ENCODE measurements at places on chromosomes 5 and 9.
A peak's percentile ranks its signal among the peaks of the same experiment; 100 is the strongest.

GRCh38 chr5:78912085-78912771 is 72.9 kb downstream of the ARSB start:
- DNase-seq: no peak

GRCh38 chr5:155729684-155730059 is 597.3 kb upstream of the SGCD start:
- no peak for DNase-seq

GRCh38 chr9:13963005-13963653 is 350.8 kb downstream of the NFIB start:
- no peak for DNase-seq

GRCh38 chr9:132998831-132999635 is 20.5 kb downstream of the GFI1B start:
- DNase-seq: no peak

DNA sequence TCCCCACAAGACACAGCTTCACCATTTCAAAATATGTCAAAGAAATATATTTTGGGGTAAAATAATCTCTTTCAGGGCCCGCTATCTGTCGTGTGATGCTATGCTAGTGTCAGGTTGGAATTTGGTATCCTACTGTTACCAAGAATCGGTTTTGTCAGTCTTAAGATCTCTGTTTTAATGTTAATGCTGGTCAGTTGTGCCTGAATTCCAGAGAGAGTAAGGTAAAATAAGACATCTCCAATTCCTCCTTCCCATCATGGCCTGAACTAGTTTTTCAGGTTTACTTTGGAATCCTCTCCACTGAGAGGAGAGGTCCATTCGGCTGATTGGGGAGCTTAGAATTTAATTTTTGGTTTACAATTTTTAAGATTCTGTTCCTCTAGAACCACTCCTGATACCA is 10.4 kb upstream of the BTF3 start:
- no peak for DNase-seq

- no peak for DNase-seq
These were observed 20.9 kb downstream of the WHRN start for GRCh38 chr9:114484215-114484853.

DNA sequence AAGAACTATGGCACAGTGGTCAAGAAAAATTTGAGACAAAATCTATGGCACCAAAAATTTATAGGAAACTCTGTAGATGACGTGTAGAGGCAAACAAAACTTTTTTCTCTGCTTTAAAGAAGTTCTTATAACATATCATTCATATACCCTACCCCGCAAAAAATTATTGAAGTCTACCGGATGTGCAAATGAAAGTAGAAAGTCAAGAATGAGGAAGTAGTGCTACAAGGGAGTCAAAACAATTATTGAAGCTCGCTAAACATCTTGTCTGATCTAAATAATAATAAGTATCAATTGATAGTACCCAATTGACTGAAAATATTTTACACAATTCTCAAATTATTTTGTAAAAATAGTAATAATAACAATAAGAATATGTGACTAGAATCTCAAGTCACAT is 398.5 kb downstream of the TAF11L14 start:
- DNase-seq: no peak

DNA sequence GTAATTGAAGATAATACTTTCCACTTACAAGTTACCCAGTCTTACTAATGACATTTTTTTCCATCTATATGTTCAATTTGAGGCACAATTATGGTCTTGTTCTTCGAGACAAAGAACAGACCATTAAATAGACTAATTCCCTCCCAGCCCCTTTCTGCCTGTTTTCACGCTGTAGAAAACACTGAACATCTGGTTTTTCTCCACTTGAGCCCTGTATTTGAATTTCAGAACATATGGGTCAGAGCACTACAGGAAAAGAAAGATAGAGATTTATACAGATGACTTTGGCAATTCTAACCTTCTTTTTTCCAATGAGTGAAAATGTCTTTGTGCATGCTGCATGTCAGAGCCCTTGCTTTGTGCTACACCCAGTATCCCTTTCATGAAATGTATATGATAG is 506.9 kb downstream of the LRRC70 start:
- no peak for DNase-seq

- no peak for DNase-seq
These were observed 30.6 kb upstream of the MVB12B start for GRCh38 chr9:126295936-126296600.

- no peak for DNase-seq
These were observed 227.3 kb upstream of the ITGA1 start for GRCh38 chr5:52560366-52560765.

DNA sequence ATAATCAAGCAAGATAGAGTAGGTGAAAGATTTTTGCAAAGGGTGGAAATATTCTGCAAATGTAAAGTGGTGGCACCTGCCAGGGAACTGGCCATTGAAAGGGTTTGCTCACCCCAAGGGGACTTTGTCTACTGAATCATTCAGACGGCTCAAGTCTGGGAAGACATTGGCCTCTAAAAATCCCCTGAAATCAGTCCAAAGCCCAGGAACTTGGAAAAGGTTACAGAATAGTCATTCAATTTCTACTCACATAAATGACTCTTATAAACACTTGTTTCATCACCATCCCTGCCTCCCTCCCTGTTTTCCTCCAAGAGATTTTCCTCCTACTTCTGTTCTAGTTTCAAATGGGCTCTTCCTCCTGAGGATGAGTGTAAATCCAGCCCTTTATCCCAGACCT is 28.5 kb downstream of the ZNF366 start:
- DNase-seq: no peak

- DNase-seq: peak; percentile 44
These were observed 789 bp downstream of the ACER2 start for GRCh38 chr9:19409401-19410194.

DNA sequence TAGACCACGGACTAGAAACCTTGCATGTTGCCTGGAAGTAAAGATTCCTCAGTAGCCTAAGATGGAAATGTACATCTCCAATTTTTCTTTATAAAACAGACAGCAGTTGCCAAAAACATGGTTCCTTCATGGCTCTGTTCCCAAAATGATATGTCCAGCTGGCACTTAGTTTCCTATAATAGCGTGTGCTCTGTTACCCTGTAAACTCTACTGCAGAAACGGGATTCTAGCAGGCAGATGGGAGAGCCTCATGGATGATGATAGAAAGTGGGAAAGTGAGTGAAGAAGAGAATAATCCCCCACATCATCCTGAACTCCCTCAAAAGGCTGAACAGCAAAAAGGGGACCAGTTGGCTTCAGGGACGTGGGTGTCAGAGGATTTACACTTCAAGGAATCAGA is 118.2 kb downstream of the FRMD3 start:
- DNase-seq: no peak

GRCh38 chr5:160342413-160342941 is 27.9 kb downstream of the C1QTNF2 start:
- DNase-seq: peak; percentile 30

DNA sequence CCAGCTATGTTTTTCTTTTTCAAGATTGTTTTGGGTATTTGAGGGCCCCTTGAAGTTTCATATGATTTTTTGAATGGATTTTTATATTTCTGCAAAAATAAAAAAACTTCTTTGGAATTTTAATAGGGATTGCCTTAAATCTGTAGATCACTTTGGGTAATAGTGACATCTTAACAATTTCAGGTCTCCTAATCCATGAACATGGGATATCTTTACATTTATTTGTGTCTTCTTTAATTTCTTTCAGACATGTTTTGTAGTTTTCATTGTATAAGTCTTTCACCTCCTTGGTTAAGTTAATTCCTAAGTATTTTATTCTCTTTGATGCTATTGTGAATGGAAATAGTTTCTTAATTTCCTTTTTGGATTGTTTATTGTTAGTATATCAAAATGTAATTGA is 79.1 kb downstream of the PPIC start:
- DNase-seq: no peak

DNA sequence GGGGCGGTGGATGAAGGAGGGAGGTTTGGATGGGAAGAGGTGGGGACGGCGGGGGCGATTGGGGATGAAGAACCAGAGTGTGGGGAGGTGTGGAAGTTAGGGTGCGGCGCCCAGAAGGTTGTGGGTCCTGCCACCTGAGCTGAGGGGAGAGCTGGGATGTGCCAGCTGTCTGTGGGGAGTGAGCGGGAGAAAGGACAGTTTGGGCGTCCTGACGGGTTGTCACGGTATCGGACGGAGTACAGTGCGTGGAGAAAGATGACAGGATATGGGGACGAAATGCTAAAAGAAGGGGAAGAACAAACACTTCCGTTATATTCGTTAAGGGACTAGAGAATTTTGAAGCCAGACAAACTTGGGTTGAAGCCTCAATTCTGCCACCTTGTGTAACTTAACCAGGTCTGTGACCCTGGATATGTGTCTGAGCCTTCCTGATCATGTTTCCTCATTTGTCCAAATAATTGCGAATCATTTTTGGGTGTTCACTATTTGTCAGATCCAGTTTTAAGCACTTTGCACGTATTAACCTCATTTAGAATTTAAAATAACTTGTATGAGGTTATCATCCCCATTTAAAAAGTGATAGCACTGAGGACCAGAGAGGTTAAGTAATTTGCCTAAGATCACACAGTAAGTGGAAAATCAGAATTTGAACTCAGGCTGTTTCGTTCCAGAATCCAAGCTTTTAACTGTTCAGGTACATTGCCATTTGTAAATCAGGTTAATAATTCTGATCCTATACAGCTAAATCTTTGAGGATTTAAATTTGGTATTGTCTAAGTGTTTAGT is 689 bp downstream of the CNTRL start:
- DNase-seq: no peak

DNA sequence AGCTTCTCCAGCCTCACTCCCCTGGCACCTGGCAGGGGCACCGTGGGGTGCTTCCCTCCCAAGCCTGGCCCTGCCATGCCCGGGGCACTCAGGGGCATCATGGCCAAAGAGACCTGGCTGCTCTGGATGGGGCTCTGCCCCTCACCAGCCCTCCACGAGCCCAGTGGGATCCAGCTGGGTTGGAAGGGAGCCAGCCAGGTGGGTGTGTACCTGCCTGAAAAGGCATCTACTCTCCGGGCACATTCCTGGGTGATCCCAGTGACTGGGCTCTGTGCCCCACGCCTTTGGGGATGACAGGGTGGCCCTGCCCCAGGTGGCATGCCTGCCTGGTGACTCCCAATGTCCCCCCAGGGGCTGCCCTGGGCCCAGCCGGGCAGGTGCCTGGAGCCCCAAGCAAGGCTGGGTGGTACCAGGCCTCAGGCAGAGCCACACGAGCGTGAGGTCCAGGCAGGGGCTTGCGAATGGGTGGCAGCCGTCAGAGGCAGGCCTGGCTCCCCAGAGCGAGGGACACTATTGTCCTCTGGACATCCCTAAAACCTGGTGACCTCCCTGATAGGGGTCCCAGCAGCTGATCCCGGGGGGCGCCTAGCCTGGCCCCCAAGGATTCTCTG is 777 bp downstream of the GPSM1 start:
- no peak for DNase-seq

- DNase-seq: no peak
These were observed 173.8 kb downstream of the COL23A1 start for GRCh38 chr5:178416206-178416882.

DNA sequence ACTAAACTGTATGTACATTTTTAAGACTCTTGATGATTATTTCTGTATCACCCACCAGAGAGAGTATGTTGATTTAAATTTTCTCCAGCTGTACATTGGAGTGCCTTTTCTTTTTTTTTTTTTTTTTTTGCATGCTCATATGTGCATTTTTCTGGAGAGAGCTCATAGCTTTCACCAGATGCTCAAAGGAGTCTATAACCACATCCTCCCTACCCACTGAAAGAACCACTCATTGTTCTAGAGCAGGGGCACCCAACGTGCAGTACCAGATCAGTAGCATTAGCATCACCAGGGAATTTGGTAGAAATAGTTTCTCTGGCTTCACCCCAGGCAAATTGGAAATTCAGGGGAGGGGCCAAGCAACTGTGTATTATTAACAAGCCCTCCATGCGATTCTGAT is 53.9 kb upstream of the TMEM171 start:
- DNase-seq: no peak

DNA sequence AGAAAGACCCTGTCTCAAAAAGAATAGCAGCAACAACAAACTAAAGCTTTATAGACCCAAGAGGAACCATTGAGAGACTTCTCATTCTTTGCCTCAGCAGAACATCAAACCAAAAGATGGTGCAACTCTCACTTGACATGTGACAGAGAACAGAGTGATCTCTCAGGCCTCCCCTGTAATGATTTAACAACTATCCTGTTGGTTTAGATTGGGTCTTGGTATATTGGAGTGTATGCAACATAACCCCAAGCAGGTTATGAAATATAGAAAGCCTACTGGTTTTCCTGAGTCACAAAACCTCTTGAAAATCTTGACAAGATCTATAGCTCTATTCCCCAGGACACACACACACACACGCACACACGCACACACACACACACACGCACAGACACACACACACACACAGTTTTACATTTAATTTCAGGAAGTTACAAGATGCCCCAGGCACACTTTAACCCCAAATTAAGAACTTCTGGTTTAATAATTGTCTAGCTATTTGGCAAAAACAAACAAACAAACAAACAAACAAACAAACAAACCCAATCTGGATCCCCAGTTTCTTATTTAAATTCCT is 6.5 kb upstream of the FGF1 start:
- DNase-seq: no peak

DNA sequence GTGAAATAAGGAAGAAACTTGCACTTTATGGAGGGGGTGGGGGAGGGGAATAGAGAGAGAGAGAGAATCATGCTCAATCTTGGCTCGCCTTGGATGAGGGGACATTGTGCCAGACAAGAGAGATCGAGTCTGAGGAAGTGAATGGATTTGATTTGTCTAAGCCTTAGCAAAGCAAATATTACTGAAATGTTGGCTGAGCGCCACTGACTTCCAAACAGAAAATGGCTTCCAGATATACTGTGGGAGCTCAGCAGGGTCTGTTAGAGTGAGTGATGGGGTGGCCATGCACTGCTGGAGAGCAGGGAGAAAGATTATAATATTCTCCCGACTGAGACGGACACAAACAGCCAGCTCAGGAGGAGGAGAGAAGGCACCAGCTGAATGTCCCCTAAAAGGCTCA is 34.5 kb downstream of the BRINP1 start:
- no peak for DNase-seq

DNA sequence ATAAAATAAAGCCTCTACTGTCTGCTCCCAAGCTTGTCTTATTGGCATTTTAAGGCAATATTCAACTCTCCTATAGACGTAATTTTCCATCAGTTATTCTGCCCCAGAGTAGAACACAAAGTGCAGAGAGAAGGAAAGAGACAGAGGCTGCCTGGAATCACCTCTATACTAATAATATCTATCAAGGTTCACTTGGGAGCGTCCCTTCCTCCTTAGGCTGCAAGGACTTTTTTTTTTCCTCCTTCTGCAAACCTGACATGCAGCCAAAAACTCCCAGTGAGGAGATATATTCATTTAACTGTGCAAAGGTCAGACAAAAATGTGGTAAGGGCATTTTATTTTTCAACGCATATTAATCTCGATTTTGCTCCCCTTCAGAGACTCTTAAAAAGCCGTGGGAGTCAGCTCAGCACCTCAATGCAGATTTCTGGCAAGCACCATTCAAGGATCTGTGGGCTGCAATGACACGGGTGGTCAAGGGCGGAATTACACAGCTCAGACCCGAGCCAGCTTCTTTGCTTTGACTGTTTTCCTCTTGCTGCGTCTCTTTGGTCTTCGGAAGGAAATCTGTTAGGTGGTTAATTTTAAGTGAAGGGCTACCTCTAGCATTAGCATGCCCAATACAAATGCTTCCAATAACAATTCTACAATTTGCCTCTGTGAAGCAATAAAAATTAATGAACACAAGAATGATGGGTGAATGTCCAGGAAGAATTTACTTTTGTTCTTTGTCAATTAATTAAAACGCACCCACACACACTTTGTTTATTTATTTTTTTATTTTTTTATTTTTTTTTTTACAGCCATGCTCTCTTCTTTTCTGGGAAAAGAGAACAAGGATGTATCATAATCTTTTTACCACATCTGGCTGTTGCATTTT is 587.7 kb upstream of the GRAMD2B start:
- DNase-seq: peak; percentile 30

GRCh38 chr5:69006030-69006429 is 87.8 kb upstream of the SLC30A5 start:
- no peak for DNase-seq
